Left lobe of liver (tissue), 2 donors: ENCODE measurements at places on chromosomes 5 and 9. TPM values are rescaled to one million over a fixed set of nuclear protein-coding genes. Genes with fewer than 3 reads are reported as not detected.

FOXD4L5 gene
- 0.08 TPM for total RNA-seq

LCN12 gene
- total RNA-seq, result 30.3 TPM

FOXI1 gene
- total RNA-seq, result not detected

TNC gene
- total RNA-seq, result 2.9 TPM

TMEM232 gene
- 1.5 TPM for total RNA-seq

ABCA1 gene
- 48.3 TPM for total RNA-seq

ZBED3 gene
- total RNA-seq, result 40.1 TPM

MARCHF11 gene
- not detected for total RNA-seq

STK32A gene
- total RNA-seq, result 0.23 TPM

DMGDH gene
- total RNA-seq, result 119 TPM

PIP5KL1 gene
- 0.40 TPM for total RNA-seq

BAAT gene
- 459 TPM for total RNA-seq

SV2C gene
- total RNA-seq, result not detected

CCNO gene
- not detected for total RNA-seq

TAF11L14 gene
- not detected for total RNA-seq

FOXD4L3 gene
- total RNA-seq, result not detected

SLIT3 gene
- 0.75 TPM for total RNA-seq

PCSK5 gene
- 3.2 TPM for total RNA-seq

GRIN1 gene
- not detected for total RNA-seq

SPATA31A3 gene
- total RNA-seq, result not detected

RGS7BP gene
- total RNA-seq, result 0.48 TPM

DIPK1B gene
- 3.0 TPM for total RNA-seq

AUH gene
- 14.6 TPM for total RNA-seq

ROPN1L gene
- total RNA-seq, result 0.35 TPM

IL9 gene
- total RNA-seq, result not detected

C9orf85 gene
- total RNA-seq, result 5.1 TPM

TMEM174 gene
- total RNA-seq, result not detected

PCDHGA9 gene
- 0.65 TPM for total RNA-seq

LMX1B gene
- not detected for total RNA-seq

PCDHB8 gene
- not detected for total RNA-seq

AQP3 gene
- total RNA-seq, result 89.5 TPM

PCDHB15 gene
- 0.38 TPM for total RNA-seq

MEGF9 gene
- total RNA-seq, result 26.4 TPM
